ENCODE measurements at places on chromosomes 2 and 18.
A peak's percentile ranks its signal among the peaks of the same experiment; 100 is the strongest.

DNA sequence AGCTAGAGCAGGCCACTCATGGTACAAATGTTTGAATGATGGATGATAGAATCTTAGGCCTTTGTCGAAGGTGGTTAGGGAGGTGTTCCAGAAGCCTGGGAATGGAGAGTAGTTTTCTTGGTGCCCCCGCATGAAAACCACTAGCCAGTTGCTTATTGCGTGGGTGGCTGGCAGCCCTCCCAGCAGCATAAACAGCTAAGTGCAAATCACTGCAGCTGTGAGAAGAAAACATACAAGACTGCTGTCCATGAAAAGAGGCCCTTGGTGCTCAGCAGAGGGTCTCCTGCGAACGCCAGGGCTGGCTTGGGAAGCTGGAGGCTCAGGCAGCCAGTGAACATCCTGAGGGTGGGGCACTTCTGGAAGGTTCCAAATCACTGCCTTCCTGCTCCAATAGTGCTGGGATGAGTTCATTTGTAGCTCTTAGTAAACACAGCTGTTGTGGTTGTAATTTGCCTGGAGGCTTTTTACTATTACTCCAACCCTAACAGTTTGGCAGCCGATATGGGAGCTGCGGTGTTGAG lies 118.8 kb downstream of the MGAT5 start:
- DNase-seq = no peak

GRCh38 chr18:9971313-9971920 lies 57.6 kb downstream of the VAPA start:
- peak; percentile 67 for DNase-seq

GRCh38 chr18:8795586-8796325 lies 90.4 kb downstream of the MTCL1 start:
- DNase-seq = no peak

DNA sequence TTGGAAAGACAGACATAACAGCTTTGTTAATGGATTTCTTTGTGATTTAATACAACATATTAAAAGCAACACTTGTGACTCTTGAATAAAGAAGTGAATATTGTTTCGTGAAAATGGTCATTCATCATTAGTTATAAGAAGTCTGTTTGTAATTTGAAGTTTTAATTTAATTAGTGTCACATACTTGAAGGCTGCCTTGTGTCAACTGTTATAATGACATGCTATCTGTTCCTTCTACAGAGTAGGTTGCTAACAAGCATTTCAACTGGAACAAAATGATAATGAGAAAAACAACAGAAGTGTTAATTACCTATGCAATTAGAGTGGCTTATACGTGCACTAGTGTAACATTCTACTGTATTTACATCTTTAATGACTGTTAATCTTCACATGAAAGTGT lies 624.7 kb downstream of the LRP1B start:
- DNase-seq = no peak

DNA sequence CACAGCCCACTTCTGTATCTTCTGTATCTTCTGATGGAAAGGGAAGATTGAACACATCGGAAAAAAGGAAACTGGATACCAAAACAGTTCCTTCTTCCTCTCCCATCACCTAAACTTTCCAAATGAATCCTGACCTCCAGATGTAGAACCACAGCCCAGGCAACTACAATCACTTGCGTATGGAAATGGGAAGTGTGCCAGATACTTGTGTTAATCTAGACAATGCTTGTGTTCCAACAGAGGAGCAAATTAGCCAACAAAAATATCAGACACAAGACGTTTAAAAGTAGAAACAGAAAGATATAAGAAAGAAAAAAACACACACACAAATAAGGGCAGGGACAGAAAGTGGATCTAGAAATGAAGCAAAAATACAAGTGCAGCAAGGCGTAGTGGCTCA lies 31.4 kb upstream of the DUSP2 start:
- DNase-seq = no peak

GRCh38 chr2:109234355-109234754 lies 105.3 kb downstream of the SH3RF3 start:
- no peak for DNase-seq

DNA sequence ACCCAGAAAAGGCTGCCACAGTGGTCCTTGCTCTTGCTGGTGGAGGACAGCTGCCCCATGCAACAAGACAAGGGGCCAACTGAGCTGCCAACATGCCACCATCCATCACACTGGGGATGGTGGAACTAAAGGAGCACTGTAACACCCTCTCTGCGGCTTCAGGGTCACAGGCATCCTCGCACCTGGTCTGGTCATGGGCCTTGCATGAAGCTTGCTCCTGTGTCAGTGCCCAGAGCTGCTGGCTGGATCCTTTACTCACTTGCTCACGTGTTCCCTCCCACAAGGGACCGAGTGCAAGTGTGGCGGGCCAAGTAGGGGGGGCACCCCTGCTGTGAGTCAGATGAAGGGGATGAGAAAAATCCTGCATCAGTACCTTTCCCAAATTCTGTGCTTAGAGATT lies 972.3 kb upstream of the DDX18 start:
- no peak for DNase-seq
